Fibroblast of villous mesenchyme (primary cell): ENCODE measurements at places on chromosomes 16 and 17.

DNA sequence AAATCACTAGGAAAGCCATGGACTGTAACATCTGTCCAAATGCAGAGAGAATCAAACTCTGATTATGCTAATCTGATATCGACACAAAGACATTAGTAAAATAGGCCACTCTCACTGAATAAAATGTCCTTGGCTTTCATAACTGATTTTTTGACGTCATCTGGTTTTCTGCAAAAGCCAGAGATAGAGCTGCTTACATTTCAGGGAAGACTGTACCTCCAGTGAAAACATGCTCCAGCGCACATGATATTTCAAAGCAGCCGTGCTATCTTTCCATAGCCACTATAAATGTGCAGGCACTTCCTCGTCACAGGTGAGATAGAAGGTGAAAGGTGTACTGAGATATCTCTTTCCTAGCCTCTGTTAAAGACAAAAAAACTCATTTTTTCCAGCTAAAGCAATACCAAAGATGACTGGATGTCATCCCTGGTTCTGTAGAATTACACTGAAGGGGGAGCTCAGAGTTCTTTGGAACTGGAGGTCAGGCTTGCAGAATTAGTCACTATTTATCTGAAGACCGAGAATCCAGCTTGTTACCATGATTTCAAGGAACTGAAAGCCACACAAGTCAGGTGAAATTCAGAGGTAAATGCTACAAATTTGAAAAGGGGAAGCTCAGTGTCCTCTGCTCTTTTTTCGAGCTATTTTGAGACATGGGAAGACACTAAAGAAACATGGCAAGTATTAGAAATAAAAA lies 249.5 kb downstream of the CA10 start:
- no peak for DNase-seq

DNA sequence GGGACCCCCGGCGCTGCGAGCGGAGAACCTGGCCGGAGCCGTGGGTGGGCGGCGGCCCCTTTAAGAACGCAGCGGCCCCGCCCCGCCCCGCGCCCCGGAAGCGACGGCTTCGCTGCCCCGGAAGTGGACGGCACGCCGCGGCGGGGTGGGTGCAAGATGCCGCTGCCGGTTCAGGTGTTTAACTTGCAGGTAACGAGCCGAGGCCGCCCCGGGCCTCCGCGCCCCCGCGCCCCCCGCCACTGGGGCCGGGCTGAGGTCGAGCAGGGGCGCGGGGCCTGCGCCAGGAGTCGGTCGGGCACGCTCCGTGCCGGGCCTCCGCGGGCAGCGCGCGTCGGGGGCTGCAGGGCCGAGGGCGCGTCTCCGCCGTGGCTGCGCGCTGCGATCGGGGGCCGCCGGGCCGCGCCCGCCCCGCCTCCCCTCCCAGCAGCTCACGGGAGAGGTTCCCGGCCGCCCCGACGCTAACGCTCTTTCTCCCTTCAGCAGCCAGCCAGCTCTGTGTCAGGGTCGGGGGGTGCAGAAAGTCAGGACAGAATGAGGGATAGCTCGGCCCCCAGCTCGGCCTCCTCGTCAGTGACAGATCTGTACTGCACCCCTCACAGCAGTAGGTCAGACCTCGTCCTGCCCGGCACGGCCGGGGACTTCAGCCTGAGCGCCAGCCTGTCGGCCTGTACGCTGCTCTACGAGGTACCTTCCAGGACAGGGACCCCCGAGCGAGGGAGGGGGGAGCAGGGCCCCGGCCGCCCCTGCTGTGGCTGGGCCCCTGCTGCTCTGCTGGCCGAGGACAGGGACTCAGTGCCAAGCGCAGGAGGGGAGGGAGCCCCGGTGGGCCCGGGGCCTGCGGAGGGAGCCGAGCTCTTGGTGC lies at the start of the genes GPS1 and RFNG:
TSS of gene GPS1 (plus strand) at position 123 of the 862 bp plus-strand sequence. CDS start at position 157, 34 bp downstream.
TSS of gene RFNG (minus strand) at position 36 of the 862 bp plus-strand sequence. CDS start 45 bp downstream, outside the sequence.
- DNase-seq: peak; percentile 55

DNA sequence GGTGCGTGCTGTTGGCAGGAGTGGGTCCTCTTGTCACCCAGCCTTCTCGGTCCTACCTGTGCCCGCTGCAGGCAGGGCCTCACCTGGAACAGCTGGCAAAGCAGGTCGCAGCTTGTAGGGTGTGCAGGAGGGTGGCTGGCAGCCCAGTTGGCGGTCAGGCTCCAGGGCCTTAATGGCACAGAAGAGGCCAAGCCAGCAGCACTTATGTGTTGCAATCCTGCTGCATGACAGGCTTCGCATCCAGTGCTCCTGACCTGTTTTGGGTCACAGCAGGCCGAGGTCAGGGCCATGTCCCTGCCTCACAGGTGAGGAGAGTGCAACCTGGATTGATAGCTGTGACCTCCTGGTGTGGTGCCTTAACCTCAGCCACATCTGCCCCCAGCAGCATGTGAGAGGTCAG lies 31.9 kb downstream of the ZC3H18 start:
- DNase-seq: no peak

DNA sequence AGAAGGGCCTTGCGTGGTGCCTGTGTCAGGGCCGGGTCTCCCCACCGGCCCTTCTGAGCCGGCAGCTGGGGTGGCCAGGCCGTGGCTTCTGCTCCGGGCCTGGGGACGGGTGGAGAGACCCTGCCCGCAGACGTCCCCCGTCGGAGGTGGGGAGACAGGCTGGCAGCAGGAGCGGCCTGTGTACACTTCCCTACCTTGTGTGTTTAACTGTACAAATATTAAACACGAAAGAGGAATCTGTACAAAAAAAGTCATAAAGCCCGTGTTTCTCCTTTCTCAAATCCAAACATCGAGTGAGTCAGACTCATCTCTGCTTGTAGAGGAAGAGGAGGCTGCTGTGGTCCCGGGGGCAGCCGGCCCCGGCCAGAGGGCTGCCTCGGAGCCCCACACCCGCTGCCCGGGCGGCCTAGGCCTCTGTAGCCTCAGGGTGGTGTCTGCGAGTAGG lies 2.0 kb downstream of the CACNA1H start:
- peak; percentile 41 for DNase-seq
